ENCODE measurements at places on chromosomes 6 and 20. TPM values are rescaled to one million over a fixed set of nuclear protein-coding genes. Genes with fewer than 3 reads are reported as not detected.

The CFAP61 gene
- total RNA-seq: not detected

The TNFAIP3 gene
- 12.5 TPM for total RNA-seq

The CCM2L gene
- total RNA-seq: 3.4 TPM

The CLPSL2 gene
- total RNA-seq: not detected

The MOXD1 gene
- 0.66 TPM for total RNA-seq

The C20orf144 gene
- total RNA-seq: not detected

The ABHD16B gene
- not detected for total RNA-seq

DNA sequence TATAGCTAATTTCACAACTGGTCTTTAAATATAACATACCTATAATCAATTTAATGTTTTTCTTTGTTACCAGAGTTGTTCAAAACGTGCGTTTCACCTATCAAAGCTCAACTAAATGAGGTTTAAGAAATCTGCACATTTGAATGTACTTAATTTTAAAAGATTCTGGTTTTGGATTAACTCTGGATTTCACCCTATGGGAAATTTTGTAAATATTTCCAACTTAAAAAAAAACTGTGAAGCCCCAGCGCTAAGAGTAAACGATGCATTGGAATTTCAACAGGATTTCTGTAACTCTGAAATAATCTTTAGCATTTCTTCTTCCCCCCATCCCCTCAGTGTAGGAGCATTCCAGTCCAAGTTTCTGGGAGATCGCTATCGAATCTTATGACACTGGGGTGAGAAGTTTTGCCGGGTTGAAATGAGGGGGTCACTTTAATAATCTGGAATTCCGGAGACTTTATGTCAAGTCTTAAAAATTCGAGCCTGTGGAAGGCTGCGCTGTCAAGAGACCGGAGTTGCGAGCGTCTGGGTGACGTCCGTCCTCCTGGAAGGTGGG lies 643 bp upstream of the MAP3K4 start:
- H3K4me3 ChIP-seq: peak overlapping the region; percentile 95
- no peak for DNase-seq

DNA sequence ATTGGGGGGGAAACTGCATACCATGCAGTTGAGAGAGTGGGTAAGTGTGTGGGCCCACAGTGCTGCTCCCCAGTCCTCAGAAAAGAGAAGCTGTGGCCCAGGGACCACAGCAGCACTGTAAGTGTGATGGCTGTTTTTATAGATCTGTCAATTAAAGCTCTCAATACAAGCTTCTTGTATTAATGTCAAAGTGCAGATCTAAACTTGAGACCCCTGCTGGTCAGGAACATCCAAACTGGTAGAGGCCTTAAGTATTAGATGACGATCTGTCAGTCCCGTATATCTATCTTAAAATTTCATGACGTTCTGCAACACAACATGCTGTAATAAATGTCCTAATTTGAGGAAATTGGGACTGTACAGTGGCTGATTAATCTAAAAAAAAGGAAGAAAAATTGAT lies 74.8 kb downstream of the TULP4 start:
- H3K27me3 ChIP-seq: no peaks in the 10 kb centered on the region
- H3K4me1 ChIP-seq: peaks cover 8% of the 10 kb centered on the region
- H3K27ac ChIP-seq: no peak overlapping the region
- no peak overlapping the region for H3K4me3 ChIP-seq
- no peaks in the 10 kb centered on the region for H3K36me3 ChIP-seq

DNA sequence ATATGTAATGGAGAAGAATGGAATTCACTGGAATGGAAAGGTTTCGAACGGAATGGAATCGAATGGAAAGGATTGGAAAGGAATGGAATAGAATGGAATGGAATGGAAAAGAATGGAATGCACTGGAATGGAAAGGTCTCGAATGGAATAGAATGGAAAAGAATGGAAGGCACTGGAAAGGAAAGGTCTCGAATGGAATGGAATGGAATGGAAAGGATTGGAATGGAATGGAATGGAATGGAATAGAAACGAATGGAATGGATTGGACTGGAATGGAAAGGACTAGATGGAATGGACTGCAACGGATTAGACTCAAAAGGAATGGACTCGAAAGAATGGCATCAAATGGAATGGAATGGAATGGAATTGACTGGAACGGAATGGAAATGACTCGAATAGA lies 20.5 kb upstream of the DEFB115 start:
- DNase-seq: no peak
- H3K27me3 ChIP-seq: no peaks in the 10 kb centered on the region
- no peak overlapping the region for H3K27ac ChIP-seq
- no peaks in the 10 kb centered on the region for H3K36me3 ChIP-seq

DNA sequence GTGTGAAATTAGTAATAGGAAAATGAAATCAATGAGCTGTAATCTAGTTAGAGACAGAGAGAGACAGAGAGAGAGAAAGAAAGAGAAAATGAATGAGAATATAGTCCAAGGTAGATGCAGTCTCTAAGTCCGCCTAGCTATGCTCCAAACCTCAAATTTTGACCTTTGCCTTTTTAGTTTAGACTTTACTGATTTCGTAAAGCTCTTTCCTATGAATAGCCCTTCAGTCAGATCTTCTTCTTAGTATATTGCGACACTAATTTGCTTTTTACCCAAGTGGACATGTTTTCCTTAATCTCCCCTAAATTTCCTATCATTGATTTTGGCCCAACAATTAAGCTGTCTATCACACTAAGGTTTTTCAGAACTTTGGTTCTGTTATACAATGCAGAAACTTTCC lies 49.5 kb downstream of the TFAP2D start:
- no peaks in the 10 kb centered on the region for H3K36me3 ChIP-seq
- H3K27me3 ChIP-seq: no peaks in the 10 kb centered on the region
- H3K4me1 ChIP-seq: no peaks in the 10 kb centered on the region
- no peak overlapping the region for H3K27ac ChIP-seq

- no peak for DNase-seq
- H3K4me1 ChIP-seq: peaks cover 48% of the 10 kb centered on the region
- no peak overlapping the region for H3K27ac ChIP-seq
- no peaks in the 10 kb centered on the region for H3K27me3 ChIP-seq
Measured at GRCh38 chr6:43919774-43920173, 149.8 kb downstream of the VEGFA start.

DNA sequence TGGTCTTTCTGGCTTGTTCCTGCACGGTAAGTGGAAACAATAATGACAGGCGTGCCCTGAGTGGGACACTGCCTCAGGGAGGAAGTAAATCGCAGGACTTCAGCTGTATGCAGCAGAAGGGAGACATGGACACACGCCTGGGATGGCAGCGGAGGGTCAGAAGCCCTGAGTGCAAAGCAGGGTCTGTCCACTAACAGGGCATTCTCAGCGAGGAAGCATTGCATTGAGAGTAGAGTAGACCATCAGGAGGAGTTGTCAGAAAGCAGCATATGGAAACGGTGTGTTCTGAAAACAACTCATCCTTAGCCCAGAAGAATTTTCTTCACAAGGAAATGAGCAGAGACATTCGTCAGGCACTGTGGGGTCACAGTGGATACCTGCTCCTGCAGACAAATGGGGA lies 134.0 kb downstream of the SYNDIG1 start:
- no peaks in the 10 kb centered on the region for H3K4me1 ChIP-seq
- DNase-seq: no peak
- H3K27me3 ChIP-seq: no peaks in the 10 kb centered on the region

DNA sequence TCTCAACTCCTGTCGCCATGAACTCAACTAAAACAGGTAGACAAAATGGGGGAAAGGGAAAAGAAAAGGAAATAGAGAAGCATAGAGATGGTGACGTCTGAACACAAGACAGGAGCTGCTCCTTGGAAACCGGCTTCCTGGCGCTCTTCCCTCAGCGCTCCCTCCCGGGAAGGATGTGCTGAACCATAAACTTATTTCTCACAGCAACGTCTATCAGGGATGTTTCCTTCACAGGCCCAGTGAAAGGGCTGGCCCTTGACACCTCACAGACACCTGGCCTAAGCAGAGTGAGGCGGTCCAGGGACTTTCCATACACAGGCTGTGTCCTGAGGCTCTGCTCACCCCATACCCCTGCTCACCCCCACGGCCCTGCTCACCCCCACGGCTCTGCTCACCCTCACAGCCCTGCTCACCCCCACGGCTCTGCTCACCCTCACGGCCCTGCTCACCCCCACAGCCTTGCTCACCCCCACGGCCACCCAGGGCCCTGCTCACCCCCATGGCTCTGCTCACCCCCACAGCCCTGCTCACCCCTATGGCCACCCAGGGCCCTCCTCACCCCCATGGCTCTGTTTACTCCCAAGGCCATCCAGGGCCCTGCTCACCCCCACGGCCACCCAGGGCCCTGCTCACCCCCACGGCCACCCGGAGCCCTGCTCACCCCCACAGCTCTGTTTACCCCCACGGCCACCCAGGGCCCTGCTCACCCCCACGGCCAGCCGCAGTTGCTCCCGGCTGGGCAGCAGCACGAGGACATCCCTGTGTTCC lies 653 bp downstream of the FRMD1 start:
- no peaks in the 10 kb centered on the region for H3K36me3 ChIP-seq
- no peaks in the 10 kb centered on the region for H3K4me1 ChIP-seq
- H3K27me3 ChIP-seq: no peaks in the 10 kb centered on the region
- no peak overlapping the region for H3K4me3 ChIP-seq
- H3K27ac ChIP-seq: no peak overlapping the region

GRCh38 chr6:154602296-154602695 lies 91.8 kb upstream of the CNKSR3 start:
- H3K4me1 ChIP-seq: no peaks in the 10 kb centered on the region
- H3K27me3 ChIP-seq: no peaks in the 10 kb centered on the region
- no peak for DNase-seq

GRCh38 chr20:55937283-55937682 lies 68.0 kb downstream of the CBLN4 start:
- no peak overlapping the region for H3K27ac ChIP-seq
- no peak for DNase-seq
- no peak overlapping the region for H3K4me3 ChIP-seq

DNA sequence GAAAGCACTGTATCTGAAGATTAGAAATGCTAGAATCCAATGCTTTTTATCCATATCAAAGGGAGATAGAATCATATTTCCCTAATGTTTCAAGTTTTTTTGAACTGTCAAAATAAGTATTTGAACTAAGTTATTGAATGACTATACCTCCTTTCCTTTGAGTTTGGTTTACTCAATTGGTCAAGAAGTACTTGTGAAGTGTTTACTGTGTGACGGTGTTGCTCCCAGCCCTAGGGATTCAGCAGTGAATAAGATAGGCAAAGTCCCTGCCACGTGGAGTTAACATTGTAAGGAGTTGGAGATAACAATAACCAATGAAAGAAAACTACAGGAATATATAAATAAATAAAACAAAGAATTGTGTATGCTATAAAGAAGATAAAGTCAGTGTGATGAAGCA lies 535.9 kb downstream of the FRK start:
- H3K4me1 ChIP-seq: no peaks in the 10 kb centered on the region
- no peak overlapping the region for H3K27ac ChIP-seq
- DNase-seq: no peak
- no peaks in the 10 kb centered on the region for H3K27me3 ChIP-seq

DNA sequence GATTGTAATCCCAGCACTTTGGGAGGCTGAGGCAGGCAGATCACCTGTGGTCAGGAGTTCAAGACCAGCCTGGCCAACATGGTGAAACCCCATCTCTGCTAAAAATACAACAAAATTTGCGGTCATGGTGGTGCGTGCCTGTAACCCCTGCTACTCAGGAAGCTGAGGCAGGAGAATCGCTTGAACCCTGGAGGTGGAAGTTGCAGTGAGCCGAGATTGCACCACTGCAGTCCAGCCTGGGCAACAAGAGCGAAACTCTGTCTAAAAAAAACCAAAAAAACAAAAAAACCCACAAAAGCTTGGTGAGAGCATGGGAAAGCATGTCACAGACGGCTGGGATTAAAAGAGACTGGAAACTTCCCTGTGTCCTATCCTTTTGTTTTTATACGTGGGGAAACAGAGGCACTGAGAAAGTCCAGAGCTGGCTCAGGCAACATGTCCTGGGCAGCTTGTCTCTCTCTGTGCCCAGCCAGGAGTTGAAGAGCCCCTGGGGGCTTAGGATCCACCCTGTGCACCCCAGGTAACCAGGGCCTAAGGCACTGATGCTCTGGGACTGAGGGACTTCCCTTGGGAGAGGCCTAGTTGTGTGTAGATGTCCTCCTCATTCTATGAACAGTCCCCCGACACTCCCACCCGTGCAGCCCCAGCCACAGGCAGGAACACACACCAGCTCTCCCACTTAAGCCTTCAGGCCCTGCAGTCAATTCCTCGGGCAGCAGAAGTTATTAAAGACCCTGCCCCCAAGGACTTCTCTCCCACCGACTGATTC lies 16.0 kb downstream of the CD40 start:
- DNase-seq: no peak
- no peaks in the 10 kb centered on the region for H3K27me3 ChIP-seq
- H3K4me1 ChIP-seq: peaks cover 6% of the 10 kb centered on the region
- H3K36me3 ChIP-seq: no peaks in the 10 kb centered on the region
- no peak overlapping the region for H3K4me3 ChIP-seq

DNA sequence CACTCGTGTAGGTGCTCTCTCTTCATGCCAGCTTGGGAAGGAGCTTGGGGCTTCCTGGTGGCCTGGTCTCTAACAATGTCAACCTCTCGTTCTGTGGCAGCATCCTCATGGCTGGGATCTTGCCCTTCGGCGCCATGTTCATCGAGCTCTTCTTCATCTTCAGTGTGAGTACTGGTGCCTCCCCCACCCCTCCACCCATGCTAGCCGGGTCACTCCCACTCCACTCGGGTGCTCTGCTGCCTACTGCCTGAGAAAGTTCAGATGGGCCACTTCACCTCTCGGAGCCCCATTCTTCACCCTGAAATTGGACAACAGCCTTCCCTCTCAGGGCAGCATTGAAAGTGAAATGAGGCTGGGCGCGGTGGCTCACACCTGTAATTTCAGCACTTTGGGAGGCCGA lies 48.8 kb downstream of the TM9SF4 start:
- H3K27ac ChIP-seq: no peak overlapping the region
- peaks cover 27% of the 10 kb centered on the region for H3K36me3 ChIP-seq

- H3K27ac ChIP-seq: peak overlapping the region; percentile 1
- H3K36me3 ChIP-seq: no peaks in the 10 kb centered on the region
- H3K4me3 ChIP-seq: no peak overlapping the region
- DNase-seq: no peak
- H3K4me1 ChIP-seq: peaks cover 52% of the 10 kb centered on the region
Measured at GRCh38 chr6:144661116-144661806, 376.1 kb downstream of the UTRN start.

DNA sequence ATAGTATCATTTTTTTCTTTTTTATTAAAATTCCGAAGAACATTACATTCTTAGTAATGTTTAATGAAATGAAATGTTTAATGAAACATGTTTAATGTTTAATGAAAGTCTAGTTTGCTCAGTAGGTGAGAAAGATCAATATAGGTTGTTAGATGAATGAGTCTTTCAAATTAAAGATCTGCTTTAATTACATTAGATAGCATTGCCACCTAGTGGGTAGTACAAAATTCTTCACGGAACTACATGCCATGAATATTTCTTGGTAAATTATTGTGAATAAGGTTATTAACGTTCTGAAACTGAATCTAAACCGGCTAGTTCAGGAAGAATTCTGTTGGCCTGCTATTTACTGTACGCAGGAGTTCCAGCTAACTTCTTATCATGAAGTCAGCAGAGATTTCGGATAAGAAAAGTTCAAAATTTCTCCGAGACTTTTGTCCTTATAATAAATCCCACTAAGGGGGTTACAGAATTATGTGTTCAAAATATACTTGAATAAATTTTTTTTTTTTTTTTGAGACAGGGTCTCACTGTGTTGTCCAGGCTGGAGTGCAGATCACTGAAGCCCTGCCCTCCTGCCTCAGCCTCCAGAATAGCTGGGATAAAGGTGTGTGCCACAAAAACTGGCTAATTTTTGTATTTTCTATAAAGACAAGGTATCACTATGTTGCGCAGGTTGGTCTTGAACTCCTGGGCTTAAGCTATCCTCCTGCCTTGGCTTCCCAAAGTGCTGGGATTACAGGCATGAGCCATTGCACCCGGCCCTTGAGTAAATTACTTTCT lies 7.9 kb upstream of the GMNN start:
- H3K4me3 ChIP-seq: no peak overlapping the region
- no peak for DNase-seq
- H3K4me1 ChIP-seq: peaks cover 43% of the 10 kb centered on the region
- peak overlapping the region; percentile 77 for H3K27ac ChIP-seq

Data from body of pancreas (tissue), 4 donors.